ENCODE measurements at places on chromosomes 3 and 15.
A peak's percentile ranks its signal among the peaks of the same experiment; 100 is the strongest.

- DNase-seq = peak; percentile 53
These were observed 1.5 kb upstream of the TNK2 start for GRCh38 chr3:195909644-195910498.

- DNase-seq = no peak
These were observed 529.6 kb downstream of the SHQ1 start for GRCh38 chr3:72318504-72319193.

- DNase-seq = no peak
These were observed 46.2 kb downstream of the CTDSPL start for GRCh38 chr3:37907906-37908305.

DNA sequence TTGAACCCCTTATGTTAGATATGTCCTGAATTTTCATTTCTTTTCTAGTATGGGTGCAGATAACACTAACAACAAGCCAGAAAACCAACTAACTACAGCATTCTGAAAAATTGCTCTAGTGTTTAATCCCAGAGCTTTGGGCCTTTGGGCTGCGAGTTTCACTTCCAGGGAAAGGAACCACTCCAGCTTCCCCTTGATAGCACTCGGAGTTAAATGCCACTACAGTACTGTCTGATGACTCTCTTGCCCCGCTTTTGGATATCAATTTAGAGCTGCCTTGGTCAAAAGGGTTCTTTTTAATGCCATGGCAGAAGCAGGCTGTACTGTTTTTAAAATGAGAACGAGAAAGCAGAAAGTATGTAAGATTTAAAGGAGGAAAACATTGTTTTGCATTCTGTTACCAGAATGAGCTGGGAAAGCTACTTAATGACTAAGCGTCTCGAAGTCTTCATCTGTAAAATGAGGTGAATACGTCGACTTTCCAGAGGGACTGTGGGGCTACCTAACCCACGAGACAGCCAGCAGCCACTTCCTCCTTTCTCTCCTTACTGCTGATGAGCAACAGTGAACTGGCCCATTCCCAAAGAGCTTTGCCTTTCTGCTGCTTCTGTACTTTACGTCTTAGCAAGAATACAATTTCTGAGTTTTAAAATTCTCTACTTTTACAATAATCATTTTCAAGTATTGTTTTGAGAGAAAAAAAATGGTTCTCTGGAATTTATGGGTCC lies 299.3 kb upstream of the LYSMD4 start:
- no peak for DNase-seq

DNA sequence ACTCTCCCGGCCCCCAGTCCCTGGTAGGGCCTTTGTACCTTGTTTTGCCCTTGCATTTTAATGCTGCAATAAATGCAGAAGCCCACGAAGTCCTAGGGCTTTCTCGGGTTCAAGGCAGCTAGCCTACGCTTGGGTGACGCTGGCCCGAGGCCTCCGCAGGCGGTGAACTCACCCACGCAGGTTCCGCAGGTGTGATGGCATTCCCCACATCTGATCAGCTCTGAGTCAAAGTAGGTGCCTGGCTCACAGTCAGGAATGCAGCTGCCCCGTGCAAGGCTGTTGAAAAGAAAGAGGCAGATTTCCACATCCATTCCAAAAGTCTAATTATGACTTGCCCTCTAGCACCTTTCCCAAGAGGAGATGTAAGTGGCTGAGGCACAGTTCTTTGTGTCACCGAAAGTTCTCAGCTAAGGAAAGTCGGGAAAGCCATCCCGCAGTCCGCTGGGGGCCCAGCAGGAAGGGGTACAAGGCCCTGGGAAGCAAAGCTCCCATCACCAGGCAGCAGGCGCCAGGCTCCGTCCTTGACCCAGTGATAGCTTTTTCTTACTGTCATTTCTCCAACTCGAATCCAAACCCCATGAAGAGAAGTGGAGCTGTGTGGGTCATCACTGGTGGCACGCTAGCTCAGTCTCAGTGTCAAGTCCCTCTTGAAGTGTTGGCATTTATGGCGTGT lies 23.2 kb upstream of the SNRPA1 start:
- DNase-seq = no peak

DNA sequence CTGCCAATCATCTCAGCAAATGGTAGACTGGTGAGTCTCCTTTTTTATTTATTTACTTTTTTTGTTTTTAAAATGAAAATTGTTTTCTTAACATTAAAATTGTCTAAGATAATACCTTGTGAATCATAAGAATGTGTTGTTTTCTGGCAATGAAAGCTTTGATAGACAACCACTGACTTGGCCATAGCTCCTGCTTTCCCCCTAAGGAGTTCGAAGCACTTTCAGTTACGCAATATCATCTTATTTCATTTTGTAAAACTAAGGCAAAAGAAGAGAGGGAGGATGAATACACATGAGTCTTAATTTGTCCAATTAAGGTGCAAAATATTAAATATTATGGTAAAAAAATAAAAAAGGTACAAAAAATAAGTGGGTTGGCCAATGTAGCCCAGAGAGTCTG lies 74.8 kb upstream of the PLCL2 start:
- DNase-seq = no peak

DNA sequence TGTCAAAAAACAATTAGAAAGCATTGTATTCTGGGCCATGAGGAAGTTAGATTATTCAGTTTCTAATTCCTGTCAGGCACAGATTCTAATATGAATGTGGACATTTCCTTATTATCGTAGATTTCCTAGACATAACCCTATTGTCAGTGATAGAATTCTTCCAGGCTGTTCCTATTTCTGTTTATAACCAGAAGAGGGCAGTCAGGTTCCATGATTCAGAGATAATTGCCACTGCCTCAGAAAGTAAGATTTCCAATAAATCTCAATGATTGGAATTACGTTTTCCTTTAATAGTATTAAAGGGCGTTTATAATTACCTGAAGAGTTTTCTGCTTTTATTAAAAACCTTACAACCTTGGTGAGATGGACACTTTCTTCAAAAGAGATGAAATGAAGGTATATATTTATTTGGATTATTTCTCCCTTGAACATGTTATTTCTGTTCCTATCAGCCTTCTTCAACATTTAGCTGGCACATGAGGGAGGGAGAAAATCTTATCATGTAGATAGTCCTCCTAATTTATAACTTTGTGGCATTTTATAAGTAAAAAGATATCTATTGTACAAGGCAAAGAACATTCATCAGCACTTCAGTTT lies 439.2 kb downstream of the MCTP2 start:
- no peak for DNase-seq

GRCh38 chr3:100103558-100104441 lies 10.5 kb downstream of the FILIP1L start:
- DNase-seq = no peak

- DNase-seq = no peak
These were observed 7.0 kb downstream of the RTP3 start for GRCh38 chr3:46504789-46505188.
